ENCODE measurements at places on chromosomes 16 and 17. TPM values are rescaled to one million over a fixed set of nuclear protein-coding genes. Genes with fewer than 3 reads are reported as not detected.

DNA sequence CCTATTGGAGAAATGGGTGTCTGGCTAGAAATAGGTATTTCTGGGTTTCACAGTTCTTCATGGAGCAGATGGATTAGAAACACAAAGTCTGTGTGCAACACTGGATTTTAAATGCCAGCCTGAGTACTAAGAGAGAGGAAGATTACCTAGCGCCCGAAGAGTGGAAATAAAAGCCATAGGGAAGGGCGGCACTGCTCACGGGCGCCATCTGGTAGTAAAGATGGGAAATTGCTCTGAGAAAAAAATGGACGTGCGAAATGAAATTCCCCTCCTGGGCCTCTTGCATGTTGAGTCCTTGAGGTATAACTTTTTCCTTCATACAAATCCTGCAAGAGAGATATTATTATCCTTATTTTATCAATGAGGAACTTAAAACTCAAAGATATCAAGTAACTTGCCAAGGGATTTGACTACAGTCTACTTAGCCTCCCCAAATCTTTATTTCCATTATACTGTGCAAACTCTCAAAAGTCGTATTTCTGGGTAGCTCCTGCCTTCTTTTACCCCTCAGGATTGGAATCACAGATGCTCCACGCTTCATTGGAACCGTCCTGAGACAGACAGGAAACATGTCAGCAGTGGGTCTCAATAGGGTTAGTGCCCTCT is 72.8 kb downstream of the MMD start:
- DNase-seq, result peak; percentile 49

DNA sequence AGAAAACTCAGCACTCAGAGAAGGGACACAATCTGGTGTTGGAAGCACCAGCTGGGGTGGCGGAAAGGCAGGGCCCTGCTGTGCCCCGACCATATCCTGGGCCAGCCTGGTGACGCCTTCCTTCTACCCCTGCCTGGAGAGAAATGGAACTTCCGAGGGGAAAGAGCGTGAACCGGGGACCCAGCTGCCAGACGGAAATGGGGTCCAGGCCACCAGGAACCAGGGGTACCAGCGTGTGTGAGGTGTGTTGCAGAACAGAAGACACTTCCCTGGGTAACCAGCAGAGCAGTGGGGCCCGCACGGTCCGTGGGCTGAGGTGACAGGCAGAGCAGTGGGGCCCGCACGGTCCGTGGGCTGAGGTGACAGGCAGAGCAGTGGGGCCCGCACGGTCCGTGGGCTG is 6.8 kb downstream of the RAB40B start:
- DNase-seq, result no peak

PLXDC1 gene
- 26.2 TPM for total RNA-seq

DNA sequence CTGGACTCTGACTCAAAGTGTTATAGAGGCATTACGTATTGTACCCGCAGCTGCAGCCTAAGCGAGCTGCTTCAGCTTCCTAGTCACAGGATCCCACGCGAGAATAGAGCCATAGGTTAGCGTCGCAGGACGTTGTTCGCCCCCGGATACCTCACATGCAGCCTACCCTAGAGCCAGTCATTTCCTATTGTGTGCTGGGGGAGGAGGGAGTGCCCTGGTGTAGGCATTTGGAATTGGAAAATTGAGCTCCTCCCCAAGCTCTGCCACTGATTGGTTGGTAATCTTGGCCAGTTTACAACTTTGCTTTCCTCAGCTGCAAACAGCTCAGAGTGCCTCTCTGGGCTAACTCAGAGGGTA is 530 bp downstream of the NAA60 start:
- peak; percentile 42 for DNase-seq

- DNase-seq, result peak; percentile 51
Observed at GRCh38 chr16:70250748-70251628, 752 bp downstream of the EXOSC6 start.

- no peak for DNase-seq
Observed at GRCh38 chr16:74723256-74723655, 22.6 kb upstream of the MLKL start.

- DNase-seq, result peak; percentile 73
Observed at GRCh38 chr16:30185683-30186421, 2.5 kb downstream of the CORO1A start.
